ENCODE measurements at places on chromosomes 12 and 14.

DNA sequence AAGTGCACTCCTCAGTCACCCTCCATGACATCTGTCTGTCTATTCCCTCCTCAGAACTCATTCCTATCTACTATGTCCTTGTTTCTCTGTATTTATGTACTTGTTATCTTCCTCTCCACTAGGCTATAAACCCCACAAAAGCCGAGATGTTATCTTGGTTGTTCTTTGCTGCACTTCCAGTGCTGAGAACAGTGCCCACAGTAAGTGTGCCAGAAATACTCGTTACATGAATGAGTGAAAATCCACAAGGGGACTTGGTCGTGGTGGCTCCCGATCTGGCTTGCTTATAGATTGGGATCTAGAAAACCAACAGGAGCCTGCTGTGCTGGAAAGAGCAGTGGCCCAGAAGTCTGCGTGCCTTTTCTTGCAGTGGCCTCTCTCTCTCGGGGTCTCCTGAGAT lies 111.9 kb upstream of the PRMT8 start:
- no peak for DNase-seq

- DNase-seq = no peak
These were observed 3.8 kb downstream of the CS start for GRCh38 chr12:56296295-56296694.

- DNase-seq = no peak
These were observed 44.0 kb upstream of the ISM2 start for GRCh38 chr14:77542421-77543239.

DNA sequence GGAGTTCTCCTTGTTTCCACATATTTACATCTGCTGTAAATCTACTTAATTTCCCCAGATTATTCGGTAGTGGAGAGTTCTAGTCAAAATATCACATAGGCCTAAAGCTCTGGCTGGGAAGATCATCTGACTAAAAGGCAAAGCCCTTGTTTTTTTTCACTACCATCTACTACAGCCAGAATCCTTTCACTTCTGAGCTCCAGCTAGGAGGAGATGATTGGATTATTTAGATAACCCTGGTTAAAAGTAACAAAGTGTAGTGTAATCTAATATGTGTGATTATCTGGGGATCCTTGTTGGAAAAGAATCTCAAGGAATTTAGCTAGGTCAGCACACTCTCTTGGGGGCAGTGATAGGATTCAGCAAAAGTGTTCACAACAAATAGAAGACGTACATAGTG lies 125.4 kb downstream of the DYRK2 start:
- no peak for DNase-seq

GRCh38 chr12:98136544-98136943 lies 378.8 kb upstream of the TMPO start:
- no peak for DNase-seq

- DNase-seq = no peak
These were observed 2.3 kb downstream of the SPATS2 start for GRCh38 chr12:49369411-49370145.

DNA sequence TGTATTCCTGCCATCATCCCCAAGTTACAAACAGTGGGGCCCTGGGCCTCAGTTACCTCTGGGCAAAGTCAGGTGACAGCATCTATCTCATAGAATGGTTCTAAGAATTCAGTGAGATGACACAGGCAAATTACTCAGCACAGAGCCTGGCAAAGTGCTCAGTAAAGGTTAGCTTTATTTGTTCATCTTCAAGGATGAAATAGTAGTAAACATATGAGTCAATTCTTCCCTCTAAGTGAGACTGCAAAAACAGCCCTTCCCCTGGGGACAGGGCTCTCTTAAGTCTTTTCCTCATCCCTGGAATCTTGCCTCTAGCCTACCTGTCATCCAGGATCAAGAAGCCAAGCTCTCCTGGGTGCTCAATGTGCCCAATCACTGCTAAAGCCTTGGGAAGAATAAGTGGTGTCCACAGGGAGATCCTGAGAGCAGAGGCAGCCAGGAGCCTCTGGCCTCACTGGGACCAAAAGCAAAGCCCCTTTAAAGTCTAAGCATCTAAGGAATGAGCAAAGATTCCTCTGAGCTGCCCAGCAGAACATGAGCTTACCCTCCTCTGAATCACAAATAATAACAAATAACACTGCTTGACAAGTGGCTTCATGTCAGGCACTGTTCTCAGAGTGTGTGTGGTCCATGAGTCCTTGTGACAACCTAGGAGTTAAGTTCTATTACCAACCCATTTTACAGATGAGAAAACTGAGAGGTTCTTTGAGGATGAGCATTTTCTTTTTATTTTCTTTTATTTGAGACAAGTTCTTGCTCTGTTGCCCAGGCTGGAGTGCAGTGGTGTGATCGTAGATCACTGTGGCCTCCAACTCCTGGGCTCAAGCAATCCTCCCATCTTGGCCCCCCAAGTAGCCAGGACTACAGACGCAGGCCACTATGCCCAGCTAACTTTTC lies 12.1 kb downstream of the NUAK1 start:
- DNase-seq = no peak

- DNase-seq = no peak
These were observed 690.7 kb upstream of the TBX3 start for GRCh38 chr12:115374480-115375185.

GRCh38 chr14:48690349-48690748 lies 895.8 kb downstream of the RPS29 start:
- no peak for DNase-seq

DNA sequence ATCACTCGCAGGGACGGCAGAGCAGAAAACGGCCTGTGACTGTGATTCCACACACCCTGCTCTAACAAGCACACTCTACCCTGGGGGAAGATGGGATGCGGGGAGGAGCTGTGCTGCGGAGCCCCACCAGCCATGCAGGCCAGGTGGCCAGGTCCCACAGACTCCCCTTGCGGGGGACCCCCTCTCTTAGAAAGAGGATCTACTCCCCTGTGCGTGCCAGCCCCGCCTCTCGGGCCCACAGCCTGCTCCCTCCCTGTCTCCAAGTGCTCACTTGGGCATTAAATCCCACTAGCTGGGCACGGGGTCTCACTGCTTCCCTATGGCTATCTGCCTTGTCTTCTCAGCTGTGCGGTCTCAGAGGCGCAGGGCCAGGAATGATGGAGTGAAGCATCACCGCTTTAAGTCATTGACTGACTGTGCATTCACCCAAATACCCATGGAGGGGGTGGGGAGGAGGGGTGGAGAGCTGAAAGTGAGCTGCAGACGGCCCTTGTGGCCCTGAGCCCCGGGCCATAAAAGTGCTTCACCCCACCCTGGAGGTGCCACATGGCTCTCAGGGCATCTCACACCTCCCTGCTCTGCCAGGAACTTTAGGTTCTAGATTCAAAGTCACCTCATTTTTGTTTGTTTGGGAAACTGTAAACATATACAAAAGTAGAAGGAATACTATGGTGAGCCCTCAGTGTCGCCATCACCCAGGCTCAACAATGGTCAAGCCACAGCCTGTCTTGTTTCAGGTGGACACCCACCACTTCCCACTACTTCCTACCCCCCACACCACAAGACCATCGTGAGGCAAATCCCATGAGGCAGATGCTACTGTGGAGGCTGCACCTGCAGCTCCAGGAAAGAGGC lies 9.4 kb downstream of the STX2 start:
- no peak for DNase-seq

DNA sequence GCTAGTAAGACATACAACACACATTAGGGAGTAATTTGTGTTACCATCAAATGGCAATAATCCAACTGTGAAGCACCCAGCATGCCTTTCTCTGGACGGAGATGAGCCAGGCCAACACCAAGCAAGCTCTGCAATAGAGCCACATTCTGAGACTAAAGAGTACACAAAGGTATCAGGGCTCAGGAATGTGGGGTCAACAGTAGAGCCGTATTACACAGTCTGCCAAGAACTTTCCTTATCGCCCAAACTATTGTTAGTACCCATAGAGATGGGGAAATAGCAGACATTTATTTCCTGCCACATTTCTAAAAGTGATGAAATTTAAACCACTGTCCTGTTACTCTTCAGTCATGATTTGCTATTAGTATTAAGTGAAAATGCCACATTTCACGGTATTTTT lies 113.7 kb downstream of the BMP4 start:
- DNase-seq = no peak

- DNase-seq = no peak
These were observed 205.8 kb downstream of the NTF3 start for GRCh38 chr12:5637698-5638097.

DNA sequence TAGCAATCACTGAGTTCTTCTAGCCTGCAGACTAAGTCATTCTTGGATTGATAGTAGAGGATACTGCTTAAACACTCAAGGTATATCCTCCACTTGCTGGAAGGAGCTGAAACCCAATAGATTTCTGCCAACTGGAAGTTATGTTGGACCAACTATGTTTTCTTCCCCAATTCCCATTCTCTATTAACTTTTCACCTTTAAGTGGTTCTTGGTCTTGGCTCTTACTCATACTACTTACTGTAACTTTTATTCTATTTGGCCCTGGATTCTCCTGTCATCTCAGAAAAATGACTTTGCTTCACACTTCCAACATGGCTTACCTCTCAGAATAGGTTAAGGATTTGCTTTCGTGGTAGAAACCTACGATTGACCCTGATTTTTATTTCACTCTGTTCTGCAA lies 244.9 kb downstream of the ADAMTS20 start:
- DNase-seq = no peak

- no peak for DNase-seq
These were observed 23.7 kb downstream of the RTL1 start for GRCh38 chr14:100879782-100880181.

DNA sequence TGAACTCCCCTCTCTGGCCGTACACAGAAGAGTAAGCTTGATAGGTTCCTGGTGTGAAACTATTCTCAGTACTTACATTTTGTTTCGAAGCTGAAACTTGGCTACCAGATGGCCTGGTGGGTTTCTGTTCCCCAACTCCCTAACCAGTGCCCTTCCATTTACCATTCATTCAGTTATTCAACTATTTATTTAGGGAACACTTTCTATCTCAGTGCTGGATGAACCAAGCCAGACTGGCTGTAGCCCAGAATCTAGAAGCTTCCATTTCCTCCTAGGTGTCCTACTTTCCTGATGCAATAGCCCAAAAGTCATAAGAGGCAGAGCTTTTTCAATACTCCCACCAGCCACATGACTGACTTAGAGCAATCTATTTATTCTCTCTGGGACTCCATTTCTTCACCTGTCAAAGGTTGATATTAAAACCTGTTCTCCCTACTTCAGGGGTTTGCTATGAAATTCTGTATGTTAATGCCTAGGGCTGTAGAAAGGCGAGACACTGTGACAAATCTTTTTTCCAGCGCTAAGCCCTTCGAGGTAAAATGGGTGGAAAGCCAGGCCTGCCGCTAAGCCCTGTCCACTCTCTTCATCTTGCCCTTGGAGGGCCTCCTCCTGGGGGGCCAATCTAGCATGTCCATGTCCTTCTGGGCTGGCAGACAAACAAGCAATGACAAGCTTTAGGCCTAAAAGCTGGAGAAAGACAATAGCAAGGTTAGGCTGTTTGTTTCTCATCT lies 8.1 kb upstream of the IRF2BPL start:
- DNase-seq = no peak

DNA sequence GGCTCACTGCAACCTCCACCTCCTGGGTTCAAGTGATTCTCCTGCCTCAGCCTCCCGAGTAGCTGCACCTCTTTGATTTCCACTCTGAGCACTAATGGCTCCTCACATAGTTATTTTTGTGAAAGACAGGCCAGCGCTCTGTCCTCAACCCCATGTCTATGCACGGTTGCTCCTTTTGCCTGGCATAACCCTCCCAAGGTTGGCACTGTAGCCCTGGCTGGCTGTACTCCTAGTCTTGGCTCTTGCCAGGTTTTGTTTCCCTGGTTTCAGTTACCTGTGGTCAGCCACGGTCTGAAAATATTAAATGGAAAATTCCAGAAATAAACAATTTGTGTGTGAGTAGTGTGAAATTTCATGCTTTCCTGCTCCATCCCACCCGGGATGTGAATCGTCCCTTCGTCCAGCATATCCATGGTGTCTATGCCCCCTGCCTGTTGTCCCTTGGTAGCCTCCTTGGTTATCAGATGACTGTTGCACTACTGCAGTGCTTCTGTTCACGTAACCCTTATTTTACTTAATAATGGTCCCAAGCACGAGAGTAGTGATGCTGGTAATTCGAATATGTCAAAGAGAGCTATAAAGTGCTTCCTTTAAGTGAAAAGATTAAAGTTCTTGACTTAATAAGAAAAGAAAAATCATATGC lies 12.3 kb upstream of the DCD start:
- no peak for DNase-seq

- no peak for DNase-seq
These were observed 70.5 kb downstream of the FGD6 start for GRCh38 chr12:95146769-95147168.

GRCh38 chr14:45373877-45374276 lies 120.9 kb upstream of the MIS18BP1 start:
- no peak for DNase-seq

DNA sequence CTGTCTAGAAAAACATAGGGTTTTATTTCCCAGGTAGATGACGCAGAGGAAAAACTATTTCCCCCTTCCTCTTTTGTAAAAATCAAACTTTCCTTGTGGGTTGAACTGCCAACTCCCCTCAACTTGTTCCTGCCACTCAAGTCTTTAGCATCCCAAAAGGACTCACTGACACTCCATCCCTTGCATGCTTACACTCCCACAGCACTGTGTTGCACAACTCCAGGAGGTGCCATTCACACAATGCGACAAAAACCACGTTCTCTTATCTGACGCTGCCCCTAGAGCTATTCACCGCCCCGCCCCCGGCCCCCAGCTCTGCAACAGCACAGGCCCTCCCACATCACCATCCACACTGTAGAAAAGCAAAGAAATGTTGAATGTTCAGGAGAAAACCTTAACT lies 16.9 kb upstream of the STON2 start:
- DNase-seq = no peak

- DNase-seq = no peak
These were observed 13.4 kb downstream of the GMFB start for GRCh38 chr14:54475187-54475899.

- DNase-seq = no peak
These were observed 48.3 kb downstream of the STAB2 start for GRCh38 chr12:103635419-103635818.

GRCh38 chr14:74920281-74920680 lies 2.8 kb downstream of the RPS6KL1 start:
- no peak for DNase-seq

- DNase-seq = no peak
These were observed 308.0 kb upstream of the FKBP4 start for GRCh38 chr12:2486796-2487195.

DNA sequence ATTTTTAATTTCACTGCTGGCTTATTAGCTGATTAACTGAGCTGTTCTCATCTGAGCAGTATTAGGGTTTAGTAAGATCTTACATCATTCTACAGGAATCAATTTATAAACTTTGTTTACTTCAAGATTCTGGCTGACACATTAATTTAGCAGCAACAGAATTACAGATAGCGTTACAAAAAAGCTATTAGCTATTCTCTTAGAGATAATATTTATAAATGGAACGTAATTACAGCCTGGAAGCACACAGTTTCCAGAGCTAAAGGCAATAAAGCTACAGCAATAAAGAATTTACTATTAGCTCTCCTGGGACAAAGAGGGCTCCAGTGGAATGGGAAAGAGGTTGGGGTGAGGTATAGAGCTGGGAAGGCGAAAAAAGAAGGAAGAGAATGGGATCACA lies 34.7 kb downstream of the PDE6H start:
- no peak for DNase-seq

GRCh38 chr14:87745507-87746118 lies 247.4 kb downstream of the GALC start:
- DNase-seq = peak; percentile 36

Data from liver (tissue), 10 donors.